ENCODE measurements at places on chromosomes 11 and 22.

DNA sequence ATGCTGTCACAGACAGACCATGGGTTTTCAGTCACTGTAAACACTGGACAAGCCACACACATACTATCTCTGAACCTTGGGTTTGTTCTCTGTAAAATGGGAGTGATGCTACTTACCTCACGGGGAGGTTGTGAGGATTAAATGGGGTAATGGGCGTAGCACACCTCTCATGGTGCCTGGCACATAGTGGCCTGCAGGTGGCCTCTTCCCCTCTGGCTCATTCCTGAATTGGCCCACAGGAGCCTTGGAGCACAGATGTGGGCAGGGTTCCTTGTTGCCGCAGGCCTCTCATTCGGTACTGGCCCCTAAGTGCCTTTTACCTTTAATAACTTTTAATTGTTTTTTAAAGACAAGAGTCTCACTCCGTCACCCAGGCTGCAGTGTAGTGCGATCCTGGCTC, 11.7 kb downstream of the MICAL2 start:
- peak; percentile 44 for DNase-seq

DNA sequence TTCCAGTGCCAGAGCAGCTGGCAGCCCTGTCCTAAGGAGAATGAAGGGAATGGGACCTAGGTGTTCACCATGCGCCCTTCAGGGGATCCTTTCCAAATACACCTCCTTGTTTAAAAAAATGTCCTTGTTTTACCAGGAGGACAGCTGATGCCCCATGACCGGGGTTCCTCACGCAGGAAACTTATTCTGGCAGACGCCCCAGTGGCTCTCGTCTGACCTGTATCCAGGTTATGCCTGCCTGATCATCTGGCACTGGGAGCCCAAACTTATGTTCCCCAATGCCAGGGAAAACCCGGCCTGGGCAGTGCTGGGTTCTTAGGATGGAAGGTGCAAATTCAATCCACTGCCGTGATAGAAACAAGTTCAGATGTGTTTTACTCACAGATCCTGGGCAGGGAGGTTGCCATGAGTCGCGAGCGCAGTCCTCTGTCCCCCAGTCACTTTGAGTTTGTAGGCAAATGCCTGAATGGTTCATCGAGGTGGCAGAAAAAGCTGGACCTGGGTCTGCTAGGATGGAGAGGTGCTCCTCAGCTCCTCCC, 31.5 kb downstream of the MOV10L1 start:
- no peak for DNase-seq

- no peak for DNase-seq
Measured at GRCh38 chr22:31611061-31611760, 50.8 kb downstream of the PISD start.

- DNase-seq = no peak
Measured at GRCh38 chr11:128628686-128629085, 41.3 kb upstream of the ETS1 start.

DNA sequence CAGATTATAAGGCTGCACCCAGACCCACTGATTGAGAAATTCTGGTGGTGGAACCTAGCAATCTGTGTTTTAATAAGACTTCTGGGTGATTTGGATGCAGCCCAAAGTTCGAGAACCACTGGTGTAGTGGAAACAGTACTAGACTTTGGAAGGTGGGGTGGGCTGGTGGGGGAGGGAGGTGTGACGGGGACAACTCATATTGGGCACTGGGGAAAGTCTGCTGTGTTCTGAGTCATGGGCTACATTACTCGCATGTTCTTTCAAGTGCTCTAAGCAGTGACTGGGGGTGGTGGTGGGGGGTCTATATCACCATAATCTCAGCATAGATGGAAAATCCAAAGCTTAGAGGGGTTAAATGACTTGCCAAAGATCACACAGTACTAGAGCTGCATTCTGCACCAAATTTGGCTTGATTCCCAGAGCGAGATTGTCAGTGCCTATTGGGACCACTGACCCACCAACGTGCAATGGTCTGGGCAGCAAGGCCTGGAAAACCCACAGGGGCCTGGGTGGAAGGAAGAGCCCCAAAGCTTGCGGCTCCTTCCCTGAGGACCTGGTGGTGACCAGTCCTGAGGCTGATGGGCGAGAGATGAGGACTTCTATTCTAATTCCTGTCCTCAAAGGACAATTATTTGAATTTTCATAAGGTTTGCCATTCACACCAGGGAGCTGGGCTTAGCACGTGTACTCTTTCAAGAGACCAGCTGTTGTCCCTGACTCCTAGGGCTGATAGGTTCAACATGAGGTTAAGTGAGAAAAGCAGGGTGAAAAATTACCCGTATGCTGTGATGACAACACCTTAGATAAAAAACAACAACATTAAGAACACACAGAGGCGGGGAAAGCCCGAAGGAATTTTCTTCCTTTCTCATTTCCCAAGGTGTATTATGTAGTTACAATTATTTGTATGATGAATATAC, 77.5 kb upstream of the NARS2 start:
- DNase-seq = no peak

GRCh38 chr22:45889539-45890350, 87.2 kb downstream of the WNT7B start:
- no peak for DNase-seq

DNA sequence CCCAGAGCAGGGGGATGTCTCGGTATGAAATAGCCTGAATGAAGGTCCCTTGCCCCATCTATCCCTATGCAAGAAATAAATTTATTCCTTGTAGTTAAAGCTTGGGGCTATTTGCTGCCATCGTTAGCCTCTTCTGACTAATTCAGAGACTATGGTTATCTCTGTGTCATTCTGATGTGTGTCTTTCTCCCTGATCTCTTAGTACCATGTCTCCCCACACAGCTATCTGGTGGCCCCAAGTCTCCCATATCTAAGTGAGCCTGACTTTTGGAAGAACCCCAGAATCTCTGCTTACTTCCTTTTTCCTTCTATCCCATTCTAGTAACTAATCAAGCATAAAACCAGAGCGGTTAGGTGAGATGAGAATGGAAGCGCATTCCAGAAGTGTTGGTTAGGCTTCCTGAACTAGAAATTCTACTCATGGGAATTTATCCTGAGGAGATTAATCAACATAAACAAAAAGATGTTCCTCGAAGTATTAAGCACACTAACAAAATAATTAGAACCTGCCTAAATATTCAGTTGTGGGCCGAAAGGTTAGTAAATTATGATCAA, 71.4 kb upstream of the BMAL1 start:
- DNase-seq = no peak

GRCh38 chr11:123434911-123435310, 4.8 kb downstream of the GRAMD1B start:
- DNase-seq = no peak

DNA sequence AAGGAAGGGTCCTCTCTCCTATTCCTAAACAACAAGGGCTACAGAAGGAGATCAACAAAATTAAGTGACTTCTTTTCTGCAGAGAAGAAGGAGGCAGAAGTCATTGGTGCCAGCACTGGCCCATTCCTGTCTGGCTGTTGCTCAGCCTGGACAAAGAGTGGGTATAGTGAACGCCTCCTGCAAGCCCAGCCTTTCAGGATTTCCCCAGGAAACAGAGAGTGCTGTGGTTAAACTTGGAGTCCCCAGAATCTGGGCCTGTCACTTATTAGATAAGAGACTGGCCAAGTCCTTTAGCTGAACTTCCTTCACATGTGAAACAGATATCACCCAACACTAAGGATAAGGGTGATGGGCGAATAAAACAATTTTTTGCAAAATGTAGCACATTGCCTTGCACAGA, 10.9 kb downstream of the TST start:
- no peak for DNase-seq

GRCh38 chr11:104361975-104362374, 198.0 kb upstream of the PDGFD start:
- DNase-seq = no peak

- DNase-seq = no peak
Measured at GRCh38 chr11:113839842-113840241, 35.5 kb downstream of the USP28 start.

- DNase-seq = no peak
Measured at GRCh38 chr11:116460156-116460920, 312.4 kb downstream of the BUD13 start.

- peak; percentile 44 for DNase-seq
Measured at GRCh38 chr11:112023104-112023503, 2.1 kb upstream of the DLAT start.

GRCh38 chr22:42317008-42317407, 46.6 kb upstream of the TCF20 start:
- DNase-seq = peak; percentile 41

- no peak for DNase-seq
Measured at GRCh38 chr11:106186630-106187029, 109.2 kb downstream of the AASDHPPT start.

DNA sequence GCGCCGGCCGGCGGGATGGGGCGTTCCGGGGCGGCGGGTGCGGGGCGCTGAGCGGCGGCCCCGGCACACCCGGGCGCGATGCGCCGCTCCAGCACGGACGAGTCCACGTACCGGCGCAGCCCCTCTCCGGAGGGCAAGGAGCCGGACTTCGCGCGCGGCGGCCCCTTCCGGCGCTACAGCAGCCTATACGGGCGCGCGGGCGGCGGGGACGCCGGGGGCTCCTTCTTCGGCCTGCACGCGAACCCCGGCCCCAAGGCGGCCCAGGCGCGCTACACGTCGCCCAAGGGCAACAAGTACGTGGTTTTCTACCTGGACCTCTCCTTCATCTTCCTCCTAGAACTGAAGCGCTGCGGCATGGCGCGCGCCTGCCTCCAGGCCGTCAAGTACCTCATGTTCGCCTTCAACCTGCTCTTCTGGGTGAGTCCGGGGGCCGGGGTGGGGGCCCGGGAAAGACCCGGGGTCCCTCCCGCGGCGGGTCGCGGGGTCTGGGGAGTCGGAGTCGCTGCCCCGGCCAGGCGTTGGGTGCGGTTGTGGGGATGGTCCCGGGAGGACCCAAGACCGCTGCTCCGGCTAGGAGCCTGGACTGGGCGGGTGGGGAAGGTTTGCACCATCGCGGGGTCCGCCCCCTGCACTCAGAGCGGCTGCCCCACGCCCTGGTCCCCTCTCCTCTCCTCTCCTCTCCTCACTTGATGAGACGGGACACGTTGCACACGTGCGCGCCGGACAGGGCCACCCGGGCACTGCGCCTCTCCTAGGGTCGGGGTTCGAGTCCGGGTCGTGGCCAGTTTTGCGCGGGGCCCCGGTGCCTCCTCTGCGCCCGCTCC, 7.5 kb downstream of the TSPAN4 start:
- no peak for DNase-seq

DNA sequence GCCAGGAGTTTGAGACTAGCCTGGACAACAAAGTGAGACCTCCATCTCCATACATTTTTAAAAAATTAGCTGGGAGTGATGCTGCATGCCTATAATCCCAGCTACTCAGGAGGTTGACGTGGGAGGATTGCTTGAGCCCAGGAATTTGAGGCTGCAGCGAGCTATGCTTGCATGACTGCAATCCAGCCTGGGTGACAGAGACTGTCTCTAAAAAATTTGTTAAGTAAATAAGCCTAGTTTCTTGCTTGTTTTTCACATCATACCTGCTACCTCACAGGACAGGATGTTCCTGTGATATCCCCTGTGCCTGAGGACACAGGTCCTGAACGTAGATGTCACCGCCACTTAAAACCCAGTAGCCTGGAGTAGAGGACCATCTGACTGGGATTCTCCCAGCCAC, 348.6 kb downstream of the MN1 start:
- no peak for DNase-seq

GRCh38 chr11:1194231-1194976, 28.5 kb upstream of the MUC5B start:
- DNase-seq = no peak

- DNase-seq = no peak
Measured at GRCh38 chr11:57290288-57290687, 34.5 kb downstream of the TNKS1BP1 start.

GRCh38 chr22:30662040-30662439, 5.6 kb downstream of the DUSP18 start:
- DNase-seq = no peak

DNA sequence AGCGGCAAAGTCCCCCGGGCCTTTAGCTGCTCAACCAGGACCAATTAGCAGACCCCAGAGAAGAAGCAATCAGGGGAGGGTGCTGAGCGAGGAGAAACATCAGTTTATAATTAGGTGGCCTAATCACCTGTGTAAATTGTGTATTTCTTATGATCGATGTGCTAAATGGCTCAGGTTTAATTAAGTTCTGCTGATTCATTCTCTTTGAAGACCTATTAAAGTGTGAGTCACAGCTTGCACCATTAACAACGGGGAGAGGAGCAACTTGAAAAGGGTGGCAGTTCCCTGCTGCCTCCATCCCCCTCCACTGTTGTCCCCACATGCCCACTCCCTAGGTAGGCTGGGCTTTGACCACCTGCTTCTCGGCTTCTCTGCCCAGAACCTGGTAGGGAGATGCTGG, 10.7 kb downstream of the ISX start:
- peak; percentile 39 for DNase-seq

- DNase-seq = peak; percentile 33
Measured at GRCh38 chr11:32706985-32707741, 87.3 kb downstream of the CCDC73 start.

All from NB4 (cell line).